ENCODE measurements at places on chromosomes 2 and 18.

GRCh38 chr18:55321265-55322177 lies 266.5 kb downstream of the TCF4 start:
- peak; percentile 75 for DNase-seq

DNA sequence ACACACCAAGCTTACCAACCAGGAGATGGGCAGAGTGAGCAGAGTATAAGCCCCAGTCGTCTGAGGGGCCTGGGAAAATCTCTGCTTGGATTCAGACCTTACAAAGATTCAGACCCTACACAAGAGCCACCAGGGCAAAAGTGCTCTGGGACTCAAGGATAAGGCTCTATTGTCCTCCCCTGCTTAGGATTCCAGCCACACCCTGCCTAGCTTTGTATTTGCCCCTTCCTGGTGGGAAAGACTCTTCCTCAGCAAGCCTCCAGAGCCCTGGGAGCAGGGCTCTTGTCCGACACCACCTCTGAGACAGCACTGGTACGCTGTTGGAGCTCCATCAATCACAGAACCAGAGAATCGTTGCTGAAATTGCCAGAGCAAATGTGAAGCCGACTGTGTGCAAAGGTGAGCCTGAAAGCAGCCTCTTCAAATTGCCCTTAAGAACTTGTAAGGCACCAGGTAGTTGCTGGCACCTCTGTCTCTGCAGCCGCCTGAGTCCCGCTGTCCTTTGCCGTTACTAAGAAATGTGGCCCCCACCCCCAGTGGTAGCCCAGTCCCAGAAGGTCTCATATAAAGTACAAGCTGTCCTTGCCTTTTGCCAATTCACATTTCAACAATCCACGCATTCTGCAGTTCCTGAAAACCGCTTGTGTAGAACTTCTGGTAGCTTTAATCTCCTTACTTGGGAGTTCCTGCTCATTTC lies 148.7 kb downstream of the CTIF start:
- no peak for DNase-seq

DNA sequence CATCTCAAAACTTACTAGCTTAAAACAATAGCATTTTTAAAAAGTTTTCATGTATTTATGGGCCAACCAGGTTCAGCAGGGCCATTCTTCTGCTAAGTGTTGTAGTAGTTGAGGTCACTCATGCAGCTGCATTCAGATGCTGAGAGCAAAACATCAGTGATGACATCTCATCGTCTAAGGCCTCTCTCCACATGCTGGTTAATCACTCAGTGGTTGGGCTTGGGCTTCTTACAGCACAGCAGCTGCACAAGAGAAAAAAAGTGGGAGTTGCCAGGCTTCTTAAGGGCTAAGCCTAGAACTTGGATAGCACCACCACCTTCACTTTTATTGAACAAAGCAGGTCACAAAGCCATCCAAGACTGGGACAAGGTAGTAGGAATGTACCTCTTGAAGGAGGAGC lies 190.3 kb downstream of the IRS1 start:
- no peak for DNase-seq

DNA sequence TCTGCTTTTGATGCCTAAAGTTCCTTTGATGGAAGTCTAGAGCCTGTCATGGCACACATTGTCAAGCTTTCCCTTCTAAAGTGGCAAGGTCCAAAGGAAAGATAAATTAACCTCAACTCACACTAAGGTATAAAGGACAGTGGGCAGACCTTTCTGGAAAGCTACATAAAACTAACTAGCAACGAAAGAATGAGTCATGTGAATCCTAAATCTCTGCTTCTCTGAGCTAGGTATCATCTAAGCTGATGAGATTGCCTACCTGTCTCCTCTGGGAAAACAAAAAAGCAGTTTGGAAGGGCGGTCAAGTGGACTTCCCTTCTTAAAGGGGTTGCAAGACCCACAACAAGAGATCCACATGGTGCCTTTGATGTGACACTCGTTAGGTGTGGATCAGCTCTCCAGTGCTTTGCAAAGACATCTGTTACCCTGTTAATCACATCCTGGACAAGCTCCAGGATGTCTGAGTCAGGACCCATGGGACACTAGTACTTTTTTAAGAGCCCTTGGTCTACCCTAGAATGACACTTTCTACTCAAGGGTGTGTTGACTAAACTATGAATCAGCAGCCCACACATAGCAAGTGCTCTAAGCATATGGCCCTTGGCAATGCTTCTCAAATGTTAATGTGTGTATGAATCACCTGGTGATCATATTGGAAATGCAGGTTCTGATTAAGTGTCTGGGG lies 173.5 kb downstream of the ALK start:
- peak; percentile 81 for DNase-seq

GRCh38 chr2:187058198-187058597 lies 209.2 kb upstream of the ZSWIM2 start:
- DNase-seq: no peak

DNA sequence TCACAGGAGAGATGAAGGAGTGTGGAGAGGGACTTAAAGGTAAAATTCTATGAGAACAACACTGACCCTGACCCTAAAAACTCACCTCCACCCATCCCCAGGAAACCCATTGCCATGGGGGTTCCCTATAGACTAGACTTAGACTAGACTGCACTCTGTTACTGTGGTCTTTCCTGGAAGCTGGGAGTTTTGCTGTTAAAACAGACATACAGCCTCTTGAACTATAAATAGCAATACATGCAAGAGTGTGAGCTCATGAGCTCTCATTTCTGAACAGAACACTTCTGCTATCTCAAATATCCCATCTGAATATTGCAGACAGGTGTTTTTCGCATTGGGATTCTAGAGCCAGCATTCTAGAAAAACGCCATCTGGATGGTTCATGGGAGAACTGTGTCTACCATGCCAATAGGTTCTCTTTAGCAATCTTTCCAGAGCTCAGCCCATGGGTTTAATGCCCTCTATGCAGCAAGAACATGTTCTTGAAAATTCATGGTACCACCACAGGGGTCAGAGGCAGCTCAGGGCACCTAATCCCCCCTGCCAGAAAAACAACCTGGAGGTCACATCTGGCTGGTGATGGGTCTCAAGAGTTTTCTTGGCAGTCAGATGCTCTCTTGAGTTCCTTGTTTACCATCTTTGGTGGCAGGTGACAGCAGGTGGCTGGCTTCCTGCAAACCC lies 51.9 kb downstream of the SLC14A2 start:
- DNase-seq: no peak

- DNase-seq: no peak
These were observed 21.9 kb downstream of the PPP3R1 start for GRCh38 chr2:68230241-68231060.

GRCh38 chr2:101388232-101388631 lies 929 bp upstream of the CREG2 start:
- DNase-seq: no peak

DNA sequence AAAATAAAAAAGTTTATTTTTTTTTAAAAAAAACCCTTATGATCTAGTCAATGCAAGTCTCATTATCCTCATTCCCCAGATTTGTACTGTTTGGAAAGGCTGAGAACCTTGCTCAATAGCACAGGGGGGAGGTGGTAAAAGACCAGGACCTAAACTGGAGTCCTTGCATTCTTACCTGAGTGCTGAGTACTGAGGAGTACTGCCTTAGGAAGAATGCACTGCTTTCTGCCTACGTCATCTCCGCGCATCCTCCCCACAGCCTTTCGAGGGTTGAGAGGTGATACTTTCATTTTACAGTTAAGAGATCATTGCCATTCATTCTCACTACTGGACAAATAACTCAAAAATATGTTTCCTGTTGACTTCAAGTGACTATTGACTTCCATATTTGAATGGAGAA lies 73.8 kb downstream of the MAP3K20 start:
- no peak for DNase-seq

DNA sequence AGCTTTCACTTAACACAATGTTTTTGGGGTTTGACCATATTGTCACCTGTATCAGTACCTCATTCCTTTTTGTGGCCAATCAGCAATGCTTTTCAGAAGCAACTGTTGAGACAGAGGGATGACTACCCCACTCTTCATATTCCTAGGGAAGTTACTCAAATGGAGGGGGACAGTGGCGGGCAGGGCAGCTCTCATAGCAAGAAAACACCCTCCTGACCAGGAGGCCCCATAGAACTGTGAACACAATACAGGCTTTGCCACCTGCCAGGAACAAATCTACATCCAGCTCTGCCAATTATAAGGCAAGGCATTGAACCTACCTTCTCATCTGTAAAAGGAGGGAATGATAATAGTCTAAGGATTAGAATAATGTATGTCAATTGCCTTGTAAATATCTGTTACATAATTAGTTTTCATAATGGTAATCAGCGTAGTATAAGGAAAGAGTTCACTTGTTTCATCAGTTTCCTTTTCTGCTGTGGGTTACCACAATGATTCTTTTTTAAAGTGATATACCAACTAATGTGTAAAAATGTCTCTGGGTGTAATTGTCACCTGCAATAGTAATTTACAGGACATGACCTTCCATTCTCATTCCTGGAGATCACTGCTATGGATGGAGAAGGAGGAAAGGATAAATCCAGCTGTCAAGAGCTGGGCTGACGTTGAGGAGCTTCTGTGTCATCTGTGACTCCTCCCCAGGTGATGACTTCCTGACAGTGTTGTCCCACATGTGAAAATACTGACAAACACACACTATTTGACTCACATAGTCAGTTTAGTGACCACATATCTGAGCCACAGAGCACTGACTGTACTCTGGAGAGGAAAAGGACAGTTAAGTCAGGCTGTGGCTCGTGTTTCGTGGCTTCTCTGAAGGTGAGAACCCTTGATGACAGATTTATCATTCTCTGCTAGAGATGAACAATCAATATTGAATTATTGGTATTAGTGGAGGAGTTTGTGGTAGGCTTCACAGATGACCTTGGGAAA lies 13.5 kb downstream of the ALPK2 start:
- no peak for DNase-seq

DNA sequence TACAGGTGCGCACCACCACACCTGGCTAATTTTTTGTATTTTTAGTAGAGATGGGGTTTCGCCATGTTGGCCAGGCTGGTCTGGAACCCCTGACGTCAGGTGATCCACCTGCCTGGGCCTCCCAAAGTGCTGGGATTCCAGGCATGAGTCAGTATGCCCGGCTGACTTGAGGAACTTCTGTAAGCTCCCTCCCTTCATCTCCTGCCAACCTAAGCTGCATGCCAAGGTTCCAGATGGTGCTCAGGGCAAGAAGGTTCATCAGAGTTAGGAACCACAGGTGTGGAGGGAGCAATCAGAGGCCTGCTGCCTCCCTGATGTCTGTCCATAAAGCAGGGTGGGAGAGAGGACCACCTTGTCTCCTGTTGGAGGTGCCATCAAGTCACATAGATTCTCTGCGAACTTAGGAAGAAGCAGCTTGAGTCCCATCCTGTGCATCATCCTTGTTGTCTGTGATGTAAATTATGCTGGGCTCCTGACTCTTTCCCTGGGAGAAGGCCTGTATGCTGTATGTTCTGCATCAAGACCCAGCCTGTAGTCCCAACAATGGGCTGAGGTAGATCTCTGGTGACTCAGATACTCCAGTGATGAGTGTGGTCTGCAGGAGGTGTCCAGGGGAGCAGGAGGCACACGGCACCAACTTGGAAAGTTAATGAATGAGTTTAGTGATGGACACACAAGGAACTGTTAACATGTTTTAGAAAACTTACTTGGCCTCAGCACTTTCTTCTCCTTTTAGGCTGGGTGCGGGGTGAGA lies 53.1 kb downstream of the TMEM17 start:
- no peak for DNase-seq

- no peak for DNase-seq
These were observed 94.0 kb upstream of the GLS start for GRCh38 chr2:190786404-190787166.

- DNase-seq: no peak
These were observed 63.9 kb upstream of the CCDC195 start for GRCh38 chr2:224780106-224780505.

- DNase-seq: no peak
These were observed 34.7 kb downstream of the RFX8 start for GRCh38 chr2:101440127-101440738.

GRCh38 chr18:2826581-2826980 lies 20.2 kb upstream of the EMILIN2 start:
- no peak for DNase-seq

DNA sequence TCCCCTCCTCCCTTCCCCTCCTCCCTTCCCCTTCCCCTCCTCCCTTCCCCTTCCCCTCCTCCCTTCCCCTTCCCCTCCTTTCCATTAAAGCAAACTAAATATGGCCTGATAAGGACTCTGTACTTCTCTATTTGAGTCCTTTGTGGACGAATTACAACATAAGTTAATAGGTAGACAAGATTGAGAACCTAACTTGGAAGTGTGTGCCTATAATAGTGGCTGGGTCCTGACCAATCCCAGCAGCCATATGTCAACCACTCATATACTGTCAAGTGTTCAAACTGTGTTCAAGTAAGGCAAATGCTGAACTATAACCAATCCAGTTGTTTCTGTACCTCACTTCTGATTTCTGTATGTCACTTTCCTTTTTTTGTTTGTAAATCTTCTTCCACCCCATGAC lies 97.1 kb upstream of the RBMS1 start:
- DNase-seq: no peak

GRCh38 chr2:187986390-187987105 lies 305.1 kb upstream of the GULP1 start:
- no peak for DNase-seq

GRCh38 chr2:36193680-36194079 lies 161.9 kb upstream of the CRIM1 start:
- DNase-seq: no peak

DNA sequence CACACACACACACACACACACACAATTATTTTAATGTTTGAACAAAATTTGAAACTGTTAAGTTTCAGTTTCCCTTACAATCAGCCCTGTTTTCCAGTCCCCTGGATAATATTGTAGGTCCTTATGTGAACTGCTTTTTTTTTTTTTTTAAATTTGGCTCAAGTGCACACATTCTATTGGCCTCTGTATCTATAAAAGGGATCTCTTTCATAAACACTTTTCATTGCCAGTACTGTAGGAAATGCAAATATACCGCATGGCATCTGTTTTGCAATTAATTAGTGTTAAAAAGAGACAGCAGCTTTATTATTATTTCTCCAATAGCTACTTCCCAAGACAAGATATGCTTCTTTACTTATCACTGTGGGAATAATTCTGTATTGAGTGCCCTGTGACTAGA lies 738.7 kb downstream of the EPHA4 start:
- DNase-seq: no peak

GRCh38 chr2:62597323-62597722 lies 91.3 kb upstream of the TMEM17 start:
- DNase-seq: no peak

DNA sequence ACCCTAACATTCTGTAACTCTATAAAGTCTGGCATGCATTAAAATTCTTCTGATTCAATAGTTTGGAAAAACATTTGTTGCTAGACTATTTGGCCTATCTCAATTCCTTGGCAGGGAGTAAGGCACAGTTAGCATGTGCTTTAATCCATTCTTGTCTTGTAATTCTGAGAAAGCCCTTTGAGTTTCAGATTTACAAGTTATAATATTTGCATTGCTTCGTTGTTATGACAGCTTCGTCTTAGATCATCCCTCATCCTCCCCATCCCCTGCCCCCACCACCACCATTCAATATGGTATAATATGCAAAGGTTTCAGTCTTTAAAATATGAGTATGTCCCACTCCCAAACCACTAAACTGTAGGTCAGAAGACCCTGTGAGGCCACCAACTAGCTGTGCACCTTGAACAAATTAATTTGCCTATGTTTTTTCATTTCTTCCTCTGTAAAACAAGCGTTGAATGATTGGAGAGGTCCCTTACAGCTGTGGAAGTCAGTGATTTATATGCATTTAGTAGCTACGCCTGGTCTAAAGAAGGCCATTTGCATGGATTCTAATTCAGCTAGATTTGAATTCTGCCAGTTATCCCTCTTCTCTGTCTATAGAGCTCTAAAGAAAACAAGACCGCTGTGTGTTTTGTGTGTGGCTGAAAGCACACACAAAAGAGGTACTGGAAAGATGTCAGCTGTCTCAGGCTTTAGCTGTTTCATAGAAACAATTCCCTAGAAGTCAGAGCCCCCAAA lies 591 bp downstream of the C2orf80 start:
- no peak for DNase-seq
